ENCODE measurements at places on chromosomes 5 and 9. TPM values are rescaled to one million over a fixed set of nuclear protein-coding genes. Genes with fewer than 3 reads are reported as not detected.

Gene TERT
- total RNA-seq, result 1.8 TPM

Gene PTGES
- total RNA-seq, result 8.9 TPM

Gene LCN12
- total RNA-seq, result 2.9 TPM

Gene GRXCR2
- total RNA-seq, result not detected

Gene LTC4S
- total RNA-seq, result 1.1 TPM

Gene CTNNAL1
- total RNA-seq, result 65.6 TPM

Gene ANGPTL2
- 26.6 TPM for total RNA-seq

Gene EGFLAM
- 75.3 TPM for total RNA-seq

Gene SAXO1
- total RNA-seq, result 0.05 TPM

Gene SPATA31A6
- total RNA-seq, result not detected

Gene ANKRD18B
- 3.3 TPM for total RNA-seq

Gene CCDC192
- not detected for total RNA-seq

Gene NUTM2G
- total RNA-seq, result not detected

Gene CDC14B
- 38.2 TPM for total RNA-seq

Gene PLAA
- total RNA-seq, result 39.9 TPM

Gene GCNT4
- 0.71 TPM for total RNA-seq

Gene GMCL2
- not detected for total RNA-seq

Gene KCNMB1
- 1.4 TPM for total RNA-seq

Data from camera-type eye (tissue), 1 donor.